ENCODE measurements at places on chromosomes 6 and 20.

DNA sequence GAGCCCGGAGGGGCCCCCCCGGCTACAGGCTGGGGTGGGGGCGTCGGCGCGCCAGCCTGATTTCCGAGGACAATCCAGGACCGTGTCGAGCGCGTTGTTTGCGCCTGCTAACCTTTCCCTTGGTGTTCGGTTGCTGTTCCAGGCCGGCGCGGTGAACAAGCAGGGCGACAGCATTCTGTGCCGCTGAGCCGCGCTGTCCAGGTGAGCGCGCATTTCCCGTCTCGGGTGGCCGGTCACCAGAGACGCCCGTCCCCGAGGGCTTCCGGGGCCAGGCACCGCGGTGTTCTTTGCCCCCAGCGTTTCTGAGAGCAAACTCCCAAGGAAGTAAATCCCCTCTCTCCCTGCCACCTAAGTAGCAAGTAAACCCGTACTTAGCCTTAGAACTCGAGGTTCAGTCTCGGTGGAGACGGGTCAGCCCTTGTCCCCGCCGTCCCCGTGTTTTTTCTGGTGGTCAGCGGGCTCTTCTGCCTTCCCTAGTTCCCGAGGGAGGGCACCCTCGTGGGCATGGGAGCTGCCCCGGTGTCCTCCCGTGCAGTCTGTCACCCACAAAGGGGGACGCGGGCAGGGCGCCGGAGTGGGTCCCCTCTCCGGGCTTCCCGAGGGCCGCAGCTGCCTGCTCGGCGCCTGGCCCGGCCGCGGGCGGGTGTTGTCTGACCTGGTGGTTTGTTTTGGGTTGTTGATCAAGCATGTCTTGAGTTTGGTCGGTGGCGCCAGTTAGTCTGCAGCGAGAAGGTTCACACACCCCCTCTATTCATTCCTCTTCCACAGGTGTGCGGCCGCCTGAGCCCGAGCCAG lies 1.5 kb downstream of the ID4 start:
- DNase-seq: no peak

GRCh38 chr6:83908813-83909212 lies 49.3 kb downstream of the CYB5R4 start:
- no peak for DNase-seq

DNA sequence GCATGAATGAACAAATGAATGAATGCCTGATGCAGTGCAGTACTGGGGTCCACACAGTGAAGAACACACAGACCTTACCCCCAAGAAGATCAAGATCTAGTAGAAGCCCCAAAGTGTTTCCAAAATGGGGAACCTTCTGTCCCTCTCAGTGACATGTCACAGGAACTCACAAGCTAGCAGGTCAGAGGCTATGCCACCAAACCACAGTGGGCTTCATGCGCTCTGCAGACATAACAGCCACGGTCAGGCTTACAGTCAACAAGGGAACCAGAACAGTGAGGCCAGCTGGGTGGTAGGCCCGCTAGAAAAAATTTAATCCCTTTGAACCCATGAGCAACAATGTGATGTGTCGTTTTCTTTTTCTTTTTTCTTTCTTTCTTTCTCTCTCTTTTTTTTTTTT lies 20.2 kb upstream of the ARFGEF2 start:
- no peak for DNase-seq

- DNase-seq: no peak
Observed at GRCh38 chr6:27517928-27518787, 45.3 kb upstream of the ZNF184 start.

- no peak for DNase-seq
Observed at GRCh38 chr6:147510929-147511590, 2.6 kb downstream of the SAMD5 start.

DNA sequence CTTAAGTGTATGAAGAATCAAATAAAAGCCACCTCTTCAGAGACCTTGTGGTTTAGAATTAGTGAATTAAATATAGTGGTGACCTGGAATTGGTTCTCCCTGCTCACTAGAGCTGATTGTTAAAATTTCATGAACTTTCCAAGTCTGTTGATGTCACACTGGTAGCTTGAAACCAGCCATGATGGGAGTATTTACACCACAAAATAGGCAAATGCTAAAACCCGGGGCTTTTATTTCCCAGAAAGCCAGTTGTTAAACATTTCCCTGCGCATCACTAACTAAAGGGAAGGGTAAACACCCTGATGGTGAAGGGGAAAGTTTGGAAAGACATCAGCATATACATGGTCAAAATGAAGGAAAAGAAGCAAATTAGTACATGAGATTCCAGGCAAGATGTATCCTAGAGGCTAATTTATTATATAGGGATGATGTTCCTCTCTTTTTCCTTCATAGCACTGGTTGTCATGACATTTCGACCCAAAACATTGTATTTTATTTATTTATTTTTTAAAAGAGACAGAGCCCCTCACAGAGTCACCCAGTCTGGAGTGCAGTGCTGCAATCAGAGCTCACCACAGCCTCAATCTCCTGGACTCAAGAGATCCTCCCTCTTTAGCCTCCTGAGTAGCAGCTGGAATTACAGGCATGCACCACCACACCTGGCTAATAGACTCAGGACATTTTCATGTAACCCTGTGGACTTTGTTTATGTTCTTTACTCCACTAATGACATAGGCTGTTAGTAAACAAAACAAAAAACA lies 123.2 kb downstream of the RIN2 start:
- no peak for DNase-seq

DNA sequence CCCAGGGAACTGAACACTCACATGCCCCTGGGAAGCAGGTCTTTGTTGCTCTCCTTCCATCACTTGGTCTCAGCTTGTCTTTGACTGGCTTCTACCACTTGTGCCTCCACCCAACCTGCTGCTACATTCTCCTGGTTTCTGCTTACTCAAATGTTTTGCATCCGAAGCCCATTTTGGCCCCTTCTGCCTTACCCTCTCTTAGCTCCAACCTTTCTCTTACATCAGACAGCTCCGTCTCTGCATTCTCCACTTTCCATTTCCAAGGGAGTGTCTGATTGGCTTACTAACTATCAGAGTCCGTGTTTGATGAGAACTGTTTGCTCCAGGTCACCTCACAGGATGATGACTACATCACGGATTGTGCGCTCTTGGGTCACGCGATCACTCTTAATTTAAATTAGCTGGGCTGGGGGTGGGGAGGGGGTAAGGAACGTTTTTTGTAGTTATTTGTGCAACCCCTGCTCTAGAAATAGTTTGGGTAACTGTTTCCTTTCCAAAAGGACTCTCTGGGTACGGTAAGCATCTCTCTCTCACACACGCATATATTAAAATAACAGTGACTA lies 844 bp upstream of the ABRACL start:
- peak; percentile 18 for DNase-seq

- no peak for DNase-seq
Observed at GRCh38 chr20:32132911-32133549, 23.5 kb downstream of the TM9SF4 start.

GRCh38 chr6:15535495-15536197 lies 127.2 kb downstream of the DTNBP1 start:
- DNase-seq: no peak

- DNase-seq: no peak
Observed at GRCh38 chr20:23920408-23921325, 41.1 kb upstream of the CST5 start.

DNA sequence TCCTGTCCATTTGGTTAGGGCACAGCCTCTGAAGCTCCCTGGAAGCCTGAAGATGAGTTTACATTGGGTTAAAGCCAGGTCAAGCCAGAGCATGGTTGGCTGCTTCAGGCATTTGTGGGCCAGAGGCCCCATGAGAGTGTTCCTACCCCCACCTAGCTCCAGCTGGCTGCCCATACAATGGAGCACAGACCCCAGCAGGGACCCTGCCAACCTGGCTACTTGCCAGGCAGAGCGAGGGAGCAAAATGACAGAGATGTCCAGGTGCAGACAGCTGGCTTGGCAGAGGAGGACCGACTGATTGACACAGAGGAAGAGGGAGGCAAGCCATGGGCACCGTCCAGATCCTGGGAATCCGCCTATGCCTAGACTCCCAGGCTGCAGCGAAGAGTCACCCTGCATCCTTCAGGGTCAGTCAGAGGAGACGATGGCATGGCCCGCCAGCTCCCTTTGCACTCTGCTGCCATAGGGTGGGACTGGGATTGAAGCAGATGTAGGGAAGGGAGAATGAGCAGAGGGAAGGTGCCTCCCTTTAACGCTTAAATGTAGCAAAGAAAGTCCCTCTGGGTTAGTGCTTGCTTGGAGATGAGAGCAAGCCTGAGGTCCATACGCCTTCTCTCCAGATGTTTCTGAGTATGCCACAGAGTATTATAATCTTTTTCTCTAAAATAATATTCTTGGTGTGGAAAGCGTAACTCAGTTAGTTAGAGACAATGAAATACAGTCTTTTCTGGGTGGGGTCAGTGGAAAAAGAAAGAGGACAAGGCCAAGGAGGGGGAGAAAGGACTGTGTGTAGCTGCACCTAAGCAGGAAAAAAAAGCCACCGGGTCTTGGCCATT lies 77.6 kb upstream of the FYN start:
- no peak for DNase-seq

DNA sequence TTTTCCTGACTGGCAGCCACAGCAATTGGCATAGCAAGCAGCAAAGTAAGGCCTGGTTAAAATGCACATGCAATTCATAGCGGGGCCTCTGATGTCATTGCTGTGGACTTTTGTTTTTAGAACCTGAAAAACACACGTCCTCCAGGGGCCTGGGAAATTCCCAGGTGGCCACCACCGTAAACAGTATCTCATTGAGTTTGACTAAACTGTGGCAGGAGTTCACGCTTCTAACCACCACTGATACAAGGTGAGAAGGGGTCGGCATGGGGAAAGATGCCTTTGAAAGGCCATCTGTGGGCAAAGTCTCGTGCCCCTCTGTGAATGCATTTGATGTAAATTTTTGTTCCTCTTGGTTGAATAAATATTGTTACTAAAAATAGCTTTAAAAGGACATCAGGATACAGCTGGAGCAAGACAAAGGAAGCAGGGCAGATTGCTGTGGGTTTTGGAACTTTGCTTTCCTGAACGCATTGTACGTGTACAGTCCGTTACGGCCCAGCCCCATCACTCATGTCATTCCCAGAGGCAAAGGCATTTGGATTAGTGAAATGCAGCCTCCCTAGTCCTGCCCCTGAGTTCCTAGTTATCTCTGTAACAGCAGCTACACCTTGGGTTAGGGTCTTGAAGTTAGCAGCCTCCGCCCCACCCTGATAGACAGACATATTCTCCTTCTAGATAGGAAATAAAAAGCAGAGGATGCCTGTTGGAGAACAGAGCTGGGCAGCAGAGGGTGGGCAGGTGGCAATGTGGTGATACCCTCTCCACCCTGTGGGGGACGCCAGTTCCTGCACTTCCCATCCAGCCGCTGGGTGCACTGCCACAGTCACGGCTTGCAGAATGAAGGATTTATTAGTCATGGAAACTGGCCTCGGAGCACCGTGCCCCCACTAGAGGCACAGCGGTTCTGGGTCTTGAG lies 80.3 kb downstream of the ZDHHC14 start:
- no peak for DNase-seq

DNA sequence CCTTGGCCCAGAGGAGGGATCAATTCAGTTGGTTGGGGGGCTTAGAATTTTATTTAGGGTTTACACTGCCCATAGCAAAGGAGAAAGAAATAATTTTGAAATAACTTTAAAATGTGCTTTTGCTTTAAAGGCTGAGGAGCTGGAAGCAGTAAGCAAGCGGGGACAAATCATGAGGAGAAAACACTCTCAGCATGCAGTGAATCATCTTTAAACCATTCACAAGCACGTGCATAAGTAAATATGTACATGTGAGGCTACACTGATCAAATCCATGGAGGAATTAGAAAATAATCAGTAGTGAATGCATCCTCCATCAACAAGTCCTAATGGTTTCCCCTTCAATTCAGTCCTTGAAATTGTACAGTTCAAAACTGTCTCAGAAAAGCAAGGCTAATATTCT lies 181.0 kb downstream of the MTFR2 start:
- DNase-seq: no peak

GRCh38 chr6:85417336-85417735 lies 32.5 kb upstream of the NT5E start:
- DNase-seq: no peak

GRCh38 chr6:65633501-65633900 lies 73.5 kb downstream of the EYS start:
- DNase-seq: no peak

DNA sequence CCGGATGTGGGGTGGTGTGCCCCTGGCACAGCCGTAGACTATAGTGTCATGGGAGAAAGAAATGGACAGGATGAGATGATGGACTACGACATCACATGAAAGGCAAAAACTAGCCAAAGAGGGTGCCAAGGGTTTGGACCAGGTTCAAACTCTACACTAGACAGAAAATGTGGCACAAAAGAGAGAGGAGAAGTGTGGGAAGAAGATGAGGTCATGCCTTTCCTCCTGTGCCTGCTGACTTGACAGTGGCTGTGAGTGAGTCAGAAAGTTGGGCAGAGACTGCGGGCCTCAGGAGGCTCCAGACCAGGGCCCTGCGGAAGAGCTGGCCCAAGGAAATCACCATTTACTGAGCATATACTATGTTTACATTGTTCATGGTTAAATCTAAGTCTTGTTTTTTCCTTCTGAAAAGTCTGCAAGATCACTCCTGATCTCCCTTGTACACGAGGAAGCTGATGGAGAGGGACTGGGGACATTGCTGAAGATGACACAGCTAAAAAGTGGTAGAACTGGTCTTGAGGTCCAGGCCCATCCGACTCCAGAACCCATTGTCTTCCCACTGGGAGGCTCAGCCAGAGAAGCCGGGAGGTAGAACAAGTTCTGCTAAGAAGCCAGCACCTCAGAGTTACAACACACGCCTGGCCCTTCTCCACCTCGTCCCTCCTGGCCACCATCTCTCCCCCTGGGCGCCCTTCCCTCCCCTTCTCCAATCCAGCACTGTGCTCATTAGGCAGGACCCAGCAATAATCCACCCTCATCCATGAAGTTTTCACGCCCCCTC lies 35.6 kb downstream of the CNKSR3 start:
- DNase-seq: no peak

GRCh38 chr6:17015144-17015543 lies 86.7 kb upstream of the STMND1 start:
- no peak for DNase-seq

- no peak for DNase-seq
Observed at GRCh38 chr20:46213946-46214823, 94.1 kb downstream of the CDH22 start.

GRCh38 chr6:33843131-33844121 lies 39.6 kb upstream of the MLN start:
- no peak for DNase-seq

DNA sequence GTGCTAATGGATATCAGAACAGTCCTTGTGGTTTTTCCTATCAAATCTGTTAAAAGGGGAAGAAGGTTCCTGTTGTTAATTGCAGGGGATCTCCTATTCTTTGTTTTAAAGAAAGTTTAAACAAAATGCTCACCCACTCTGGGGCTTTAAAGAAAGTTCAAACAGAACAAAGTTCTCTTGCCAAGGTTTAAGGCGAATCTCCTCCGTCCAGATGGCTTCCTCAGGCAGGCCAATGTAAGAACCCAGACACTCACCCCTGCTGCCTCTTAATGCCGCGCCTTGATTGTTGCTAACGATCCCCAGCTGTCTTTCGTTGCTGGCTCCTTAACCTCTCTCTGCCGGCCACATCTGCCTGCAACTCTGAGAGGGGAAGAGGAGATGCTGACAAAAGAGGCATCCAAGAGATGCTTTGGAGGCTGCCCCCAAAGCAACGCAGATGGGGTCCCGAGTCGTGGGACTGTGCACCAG lies 235.0 kb upstream of the PRDM1 start:
- DNase-seq: no peak

- DNase-seq: no peak
Observed at GRCh38 chr6:167500961-167501360, 176.1 kb downstream of the TTLL2 start.

Data from naive thymus-derived CD8-positive, alpha-beta T cell (primary cell).